ENCODE measurements at places on chromosomes 16 and 17.
A peak's percentile ranks its signal among the peaks of the same experiment; 100 is the strongest.

DNA sequence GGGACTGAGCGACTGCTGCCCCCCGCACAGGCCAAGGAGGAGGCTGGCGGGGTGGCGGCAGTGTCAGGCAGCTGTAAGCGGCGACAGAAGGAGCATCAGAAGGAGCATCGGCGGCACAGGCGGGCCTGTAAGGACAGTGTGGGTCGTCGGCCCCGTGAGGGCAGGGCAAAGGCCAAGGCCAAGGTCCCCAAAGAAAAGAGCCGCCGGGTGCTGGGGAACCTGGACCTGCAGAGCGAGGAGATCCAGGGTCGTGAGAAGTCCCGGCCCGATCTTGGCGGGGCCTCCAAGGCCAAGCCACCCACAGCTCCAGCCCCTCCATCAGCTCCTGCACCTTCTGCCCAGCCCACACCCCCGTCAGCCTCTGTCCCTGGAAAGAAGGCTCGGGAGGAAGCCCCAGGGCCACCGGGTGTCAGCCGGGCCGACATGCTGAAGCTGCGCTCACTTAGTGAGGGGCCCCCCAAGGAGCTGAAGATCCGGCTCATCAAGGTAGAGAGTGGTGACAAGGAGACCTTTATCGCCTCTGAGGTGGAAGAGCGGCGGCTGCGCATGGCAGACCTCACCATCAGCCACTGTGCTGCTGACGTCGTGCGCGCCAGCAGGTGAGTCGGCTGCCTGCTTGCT lies 5.6 kb upstream of the TMEM88 start:
- DNase-seq: no peak

DNA sequence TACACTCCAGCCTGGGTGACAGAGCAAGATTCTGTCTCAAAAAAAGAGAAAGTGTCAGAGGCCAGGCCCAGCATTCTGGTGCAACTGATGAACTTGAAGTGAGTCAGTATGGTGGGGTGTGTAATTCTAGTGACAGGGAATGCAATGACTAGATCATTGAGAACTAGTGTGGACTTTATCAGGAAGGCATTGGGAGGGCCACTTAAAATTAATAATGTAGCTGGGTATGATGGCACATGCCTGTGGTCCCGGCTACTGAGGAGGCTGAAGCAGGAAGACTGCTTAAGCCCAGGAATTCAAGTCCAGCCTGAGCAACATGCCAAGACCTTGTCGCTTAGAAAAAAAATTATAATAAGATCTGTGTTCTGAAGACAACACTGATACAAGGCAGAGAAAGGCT lies 90.8 kb downstream of the STX8 start:
- peak; percentile 52 for DNase-seq

DNA sequence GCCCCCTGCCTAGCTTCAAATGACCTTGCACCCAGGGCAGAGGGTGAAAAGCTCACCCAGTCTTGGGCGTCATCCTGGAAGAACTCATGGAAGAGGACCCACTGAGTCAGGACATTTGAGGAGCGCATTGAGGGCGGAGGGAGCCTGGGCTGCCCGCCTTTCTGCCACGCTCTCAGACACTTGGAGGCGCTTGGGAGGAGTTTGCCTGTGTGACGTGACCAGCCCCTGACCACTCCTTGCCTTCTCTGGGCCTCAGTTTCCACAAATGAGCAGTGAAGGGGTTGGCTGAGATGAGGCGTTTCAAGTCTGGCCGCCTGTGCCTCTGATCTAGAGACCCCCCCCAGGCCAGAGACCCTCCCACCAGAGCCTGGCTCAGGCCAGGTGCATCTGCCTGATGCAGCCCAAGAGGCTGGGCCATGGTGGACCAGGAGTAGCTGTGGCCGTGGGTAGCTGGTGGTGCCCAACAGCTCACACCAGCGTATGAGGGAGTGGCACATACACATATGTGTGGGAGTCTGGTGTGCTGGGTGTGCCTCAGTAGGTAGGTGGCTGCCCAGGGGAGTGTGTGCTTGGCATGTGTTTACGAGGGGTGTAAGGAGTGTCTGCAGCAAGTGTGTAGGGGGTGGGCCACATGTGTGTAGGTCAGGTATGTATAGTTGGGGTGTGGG lies 80.2 kb upstream of the TOB1 start:
- DNase-seq: no peak

DNA sequence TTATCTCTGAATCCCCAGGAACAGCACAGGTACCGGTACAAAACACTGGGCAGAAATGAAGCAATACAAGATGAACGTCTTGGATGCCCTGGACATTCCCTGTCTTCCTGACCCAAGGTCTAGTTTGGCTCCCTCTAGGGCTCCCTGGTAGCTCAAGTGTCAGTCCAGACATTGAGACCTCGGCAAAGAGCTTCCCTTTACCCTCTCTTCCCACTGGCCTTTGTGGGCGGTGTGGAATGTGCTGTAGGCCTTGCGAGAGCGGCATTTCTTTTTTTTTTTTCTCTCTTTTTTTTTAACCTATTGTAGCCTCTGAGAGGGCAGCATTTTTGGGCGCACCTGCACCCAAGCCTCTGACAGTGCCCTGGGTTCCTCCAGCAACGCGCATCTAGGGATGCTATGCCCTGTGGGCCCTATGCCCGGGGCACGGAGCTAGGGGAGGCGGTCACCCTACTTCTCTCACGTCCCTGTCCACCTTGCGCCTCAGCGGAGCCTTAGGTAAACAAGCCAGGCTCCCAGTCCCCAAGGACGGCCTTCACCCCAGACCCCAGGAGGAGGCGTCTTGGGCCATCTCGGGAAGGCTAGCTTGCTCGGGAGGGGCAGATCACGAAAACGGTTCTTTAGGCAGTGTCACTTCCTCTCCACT lies 1.2 kb upstream of the NFATC3 start:
- DNase-seq: peak; percentile 46

GRCh38 chr16:83397601-83398291 lies 410.0 kb upstream of the HSBP1 start:
- no peak for DNase-seq

GRCh38 chr17:45296003-45296832 lies 20.6 kb downstream of the MAP3K14 start:
- peak; percentile 68 for DNase-seq

DNA sequence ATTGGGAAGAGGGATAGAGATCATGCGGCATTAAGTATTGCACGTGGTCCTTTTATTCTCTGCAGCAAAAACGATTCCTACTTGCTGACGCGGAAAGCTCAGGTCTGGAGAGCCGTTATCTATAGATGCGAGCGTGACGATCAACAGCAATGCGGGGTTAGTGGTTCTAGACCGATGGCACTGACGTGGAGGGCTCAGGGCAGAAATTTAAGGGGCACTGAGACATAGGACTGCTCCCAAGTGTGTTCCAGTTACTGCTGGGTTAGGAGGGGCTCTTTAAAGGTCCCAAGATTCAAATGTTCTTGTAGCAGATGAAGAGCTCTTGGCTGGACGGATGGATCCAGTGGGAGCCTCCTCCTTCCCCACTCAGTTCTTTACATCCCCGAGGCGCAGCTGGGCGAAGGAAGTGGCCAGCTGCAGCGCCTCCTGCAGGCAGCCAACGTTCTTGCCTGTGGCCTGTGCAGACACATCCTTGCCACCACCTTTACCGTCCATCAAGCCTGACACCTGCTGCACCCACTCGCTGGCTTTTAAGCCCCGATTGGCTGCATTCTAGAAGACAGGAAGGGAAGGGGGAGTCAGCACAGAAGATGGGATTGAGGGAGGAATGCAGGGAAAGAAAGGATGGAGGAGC lies 732 bp upstream of the EXOSC6 start:
- DNase-seq: peak; percentile 28

GRCh38 chr16:77169650-77170236 lies 21.2 kb upstream of the MON1B start:
- DNase-seq: peak; percentile 50

DNA sequence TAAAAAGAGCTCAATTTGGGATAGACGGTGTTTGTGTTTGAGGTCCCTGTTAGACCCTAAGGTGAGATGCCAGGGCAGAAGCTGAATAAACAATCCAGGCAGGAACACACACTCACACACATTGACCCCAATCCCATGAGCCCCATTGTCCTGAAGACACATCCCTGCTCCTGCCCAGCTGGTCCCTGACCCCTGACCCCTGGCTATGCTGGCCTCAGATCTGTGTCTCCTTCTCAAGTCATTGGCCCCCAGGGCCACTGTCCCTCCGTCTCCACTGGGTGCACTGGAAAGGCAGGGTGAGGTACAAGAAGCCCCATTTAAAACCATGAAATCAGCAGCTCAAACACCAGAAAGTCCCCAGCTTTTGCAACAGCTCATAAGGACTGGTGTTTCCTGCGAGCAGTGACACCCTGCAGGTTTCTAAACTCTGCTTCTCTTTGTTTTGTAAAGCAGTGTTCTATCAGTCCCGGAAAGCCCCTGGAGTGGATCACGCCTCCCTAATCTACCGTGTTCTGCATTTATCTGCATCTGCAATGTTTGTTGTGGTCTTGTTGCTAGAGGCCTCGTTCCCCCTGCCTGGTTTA lies 18.0 kb upstream of the ASGR2 start:
- no peak for DNase-seq
